H9 (cell line): ENCODE measurements at places on chromosomes 12 and 14. TPM values are rescaled to one million over a fixed set of nuclear protein-coding genes. Genes with fewer than 3 reads are reported as not detected.

VRTN gene
- 104 and 105 TPM in 2 replicates for total RNA-seq

KCNA5 gene
- 0.09 and 0.22 TPM in 2 replicates for total RNA-seq

FAM222A gene
- total RNA-seq, result 2.8 and 3.2 TPM in 2 replicates

SERPINA1 gene
- not detected in 2 replicates for total RNA-seq
